ENCODE measurements at places on chromosomes 5 and 9.
A peak's percentile ranks its signal among the peaks of the same experiment; 100 is the strongest.

DNA sequence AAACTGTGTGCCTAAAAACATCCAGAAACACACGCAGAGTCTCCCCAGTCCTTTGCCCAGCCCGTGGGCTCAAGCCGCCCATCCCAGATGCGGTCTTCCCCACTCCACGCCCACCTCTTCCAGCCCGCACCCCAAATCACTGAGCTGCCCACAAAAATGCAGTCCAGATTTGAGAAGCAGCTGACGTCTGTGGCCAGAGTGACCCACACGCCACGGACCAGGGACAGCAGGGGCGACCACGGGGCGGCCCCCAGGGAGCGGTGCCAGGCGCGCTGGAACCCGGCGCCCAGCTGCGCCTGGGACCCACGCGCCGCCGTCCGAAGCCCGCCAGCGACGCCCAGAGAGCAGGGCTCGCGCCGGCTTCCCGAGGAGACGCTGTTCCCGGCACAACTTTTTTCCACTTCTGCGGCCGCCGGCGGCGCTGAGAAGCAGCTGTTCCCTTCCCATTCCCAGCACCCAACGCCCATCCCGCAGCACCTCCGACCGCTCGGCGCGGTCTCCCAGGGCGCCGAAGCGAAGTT lies 674 bp downstream of the LHFPL2 start:
- no peak for DNase-seq

DNA sequence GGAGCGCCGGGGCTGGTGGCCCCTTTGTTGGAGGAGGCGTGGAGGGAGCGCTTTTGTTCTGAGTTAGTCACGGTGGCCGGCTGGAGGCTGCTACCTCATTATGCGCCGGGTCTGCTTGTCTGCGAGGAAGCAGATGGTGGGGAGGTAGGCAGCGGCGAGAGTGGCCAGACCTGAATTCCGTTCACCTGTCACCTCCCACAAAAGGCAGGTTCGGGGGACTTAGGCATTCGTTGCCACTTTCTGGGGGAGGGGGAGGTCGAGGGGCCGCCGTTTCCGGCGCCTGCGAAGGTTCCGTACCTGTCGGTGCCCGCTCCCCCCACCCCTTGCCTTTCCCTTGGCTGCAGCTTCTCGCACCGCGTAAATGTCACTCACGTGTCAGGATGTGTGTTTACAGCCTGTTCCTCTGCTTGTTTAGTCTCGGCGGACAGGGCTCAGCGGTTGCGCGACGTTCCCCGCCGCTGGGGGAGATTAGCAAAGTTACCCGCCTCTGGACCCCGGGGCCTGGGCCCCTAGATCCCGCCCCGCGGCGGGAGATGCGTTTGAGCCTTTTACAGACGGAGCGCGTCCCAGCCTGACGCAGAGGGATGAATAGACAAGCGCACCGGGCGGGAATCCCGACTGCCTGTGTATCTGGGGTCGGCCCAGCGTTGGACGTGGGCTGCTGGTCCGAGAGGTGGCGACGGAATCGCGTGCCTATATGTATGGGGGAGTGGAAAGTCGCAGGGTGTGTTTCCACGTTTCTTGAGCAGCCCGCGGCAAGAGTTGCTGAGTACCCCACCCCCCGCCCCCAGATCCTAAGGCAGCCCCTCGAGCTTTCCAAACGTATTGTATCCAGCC lies 2.7 kb upstream of the LHX2 start:
- DNase-seq, result no peak

DNA sequence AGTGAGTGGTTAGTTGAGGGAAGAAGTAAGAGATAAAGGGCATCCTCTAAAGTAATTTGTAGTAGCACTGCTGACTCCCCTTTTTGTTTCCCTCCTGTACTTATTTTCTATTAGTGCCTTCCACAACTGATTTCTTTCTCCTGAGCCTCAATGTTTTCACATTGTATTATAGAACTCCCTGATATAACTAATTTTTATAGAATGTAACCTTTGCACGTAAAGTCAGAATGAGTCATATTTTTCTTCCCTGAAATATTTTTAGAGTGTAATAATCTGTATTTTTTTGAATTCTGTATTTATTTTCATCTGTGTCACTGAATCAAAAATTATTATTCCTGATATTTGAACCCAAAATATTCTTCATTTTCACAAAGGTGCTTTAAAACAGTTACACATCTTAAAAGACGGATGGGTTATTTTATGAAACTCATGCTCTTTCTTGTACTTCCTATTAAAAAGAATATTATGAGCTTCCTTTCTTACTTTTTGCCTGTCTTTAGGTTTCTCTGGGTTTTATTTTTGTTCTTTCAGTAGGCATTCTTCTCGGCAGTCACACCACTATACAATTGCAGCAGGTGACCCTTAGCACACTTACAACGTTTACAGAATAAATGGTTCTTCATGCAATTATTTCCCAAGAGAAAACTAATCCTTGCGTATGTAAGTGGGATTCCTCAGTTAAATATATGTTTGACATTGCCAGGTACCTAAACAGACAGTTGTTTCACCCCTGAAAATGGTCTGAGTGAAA lies 30.5 kb upstream of the DMRTA1 start:
- DNase-seq, result no peak

- DNase-seq, result no peak
Measured at GRCh38 chr5:9174446-9174845, 371.4 kb downstream of the SEMA5A start.

GRCh38 chr5:149959406-149960236 lies 937 bp upstream of the SLC26A2 start:
- peak; percentile 71 for DNase-seq

DNA sequence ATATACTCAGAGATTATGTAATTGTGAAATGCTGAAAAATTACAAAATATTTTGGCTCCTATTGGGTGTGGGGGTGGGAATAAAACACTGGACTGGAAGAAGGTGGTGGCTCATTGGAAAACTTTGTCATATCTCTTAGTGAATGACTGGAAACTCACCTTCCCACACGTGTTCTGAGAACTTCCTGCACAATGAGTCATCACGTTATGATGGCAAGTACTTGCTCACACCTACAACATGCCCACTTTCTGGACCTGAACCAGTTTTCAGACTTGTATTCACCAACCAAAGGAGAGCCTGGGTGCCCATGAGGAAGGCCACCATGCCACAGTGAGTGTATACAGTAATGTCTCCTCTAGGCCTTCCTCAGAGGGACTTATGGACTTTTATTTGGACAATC lies 294.8 kb downstream of the ASTN2 start:
- no peak for DNase-seq

- DNase-seq, result no peak
Measured at GRCh38 chr5:107372723-107373450, 297.9 kb downstream of the EFNA5 start.

DNA sequence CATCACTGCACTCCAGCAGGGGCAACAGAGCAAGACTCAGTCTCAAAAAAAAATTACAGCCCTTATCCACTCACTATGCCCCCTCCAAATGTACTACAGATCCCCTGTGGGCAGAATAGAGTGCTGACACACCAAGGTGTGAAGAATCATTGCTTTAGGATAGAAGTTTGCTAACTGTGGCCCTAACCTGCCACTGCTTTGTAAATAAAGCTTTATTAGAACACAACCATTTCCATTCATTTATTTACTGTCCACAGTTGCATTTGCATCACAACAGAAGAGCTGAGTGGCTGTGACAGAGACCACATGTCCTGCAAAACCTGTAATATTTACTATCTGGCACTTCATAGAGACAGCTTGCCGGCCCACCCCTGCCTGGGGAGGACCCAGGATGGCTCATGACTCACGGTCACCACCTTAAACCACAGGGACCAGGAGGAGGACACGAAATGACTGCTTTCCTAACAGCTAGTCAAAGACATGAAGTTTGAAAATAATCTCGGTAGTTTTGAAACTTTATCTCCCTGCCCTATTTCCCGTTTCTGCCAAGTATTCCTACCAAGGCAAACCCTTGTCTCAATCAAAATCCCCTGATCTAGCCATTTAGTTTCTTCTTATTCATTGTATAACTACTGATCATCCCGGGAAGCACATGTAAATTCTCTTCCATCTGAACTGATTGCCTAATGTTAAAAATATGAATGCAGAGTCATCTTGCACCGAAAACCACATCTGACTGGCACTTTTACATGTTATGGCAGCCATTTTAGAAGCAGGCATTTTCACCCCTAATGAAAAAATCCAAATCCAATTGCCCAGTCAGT lies 206.1 kb downstream of the SLIT3 start:
- no peak for DNase-seq

GRCh38 chr5:157997991-157998504 lies 139.1 kb upstream of the CLINT1 start:
- no peak for DNase-seq

GRCh38 chr5:175484829-175485228 lies 6.5 kb downstream of the SFXN1 start:
- DNase-seq, result no peak

GRCh38 chr5:151703227-151703626 lies 16.5 kb upstream of the SPARC start:
- DNase-seq, result no peak

DNA sequence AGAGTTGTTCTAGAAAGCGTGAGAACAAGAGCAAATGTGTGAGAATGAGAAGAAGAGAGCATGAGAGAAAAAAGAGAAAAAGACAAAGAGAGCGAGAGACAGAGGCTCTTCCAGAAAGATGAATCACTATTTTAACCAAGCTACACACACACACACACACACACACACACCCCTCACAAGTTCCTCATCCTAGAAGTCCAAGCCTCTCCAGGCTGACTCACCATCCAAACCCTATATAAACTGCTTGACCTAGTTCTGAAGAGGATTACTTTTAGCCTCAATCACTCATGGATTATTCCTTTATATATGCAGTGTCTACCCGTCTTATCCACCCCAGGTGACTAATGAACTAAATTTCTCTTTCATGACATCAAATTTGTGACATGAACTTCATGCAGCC lies 37.6 kb downstream of the C9orf57 start:
- DNase-seq, result no peak

GRCh38 chr5:122929001-122929400 lies 83.6 kb downstream of the SNX24 start:
- DNase-seq, result no peak

DNA sequence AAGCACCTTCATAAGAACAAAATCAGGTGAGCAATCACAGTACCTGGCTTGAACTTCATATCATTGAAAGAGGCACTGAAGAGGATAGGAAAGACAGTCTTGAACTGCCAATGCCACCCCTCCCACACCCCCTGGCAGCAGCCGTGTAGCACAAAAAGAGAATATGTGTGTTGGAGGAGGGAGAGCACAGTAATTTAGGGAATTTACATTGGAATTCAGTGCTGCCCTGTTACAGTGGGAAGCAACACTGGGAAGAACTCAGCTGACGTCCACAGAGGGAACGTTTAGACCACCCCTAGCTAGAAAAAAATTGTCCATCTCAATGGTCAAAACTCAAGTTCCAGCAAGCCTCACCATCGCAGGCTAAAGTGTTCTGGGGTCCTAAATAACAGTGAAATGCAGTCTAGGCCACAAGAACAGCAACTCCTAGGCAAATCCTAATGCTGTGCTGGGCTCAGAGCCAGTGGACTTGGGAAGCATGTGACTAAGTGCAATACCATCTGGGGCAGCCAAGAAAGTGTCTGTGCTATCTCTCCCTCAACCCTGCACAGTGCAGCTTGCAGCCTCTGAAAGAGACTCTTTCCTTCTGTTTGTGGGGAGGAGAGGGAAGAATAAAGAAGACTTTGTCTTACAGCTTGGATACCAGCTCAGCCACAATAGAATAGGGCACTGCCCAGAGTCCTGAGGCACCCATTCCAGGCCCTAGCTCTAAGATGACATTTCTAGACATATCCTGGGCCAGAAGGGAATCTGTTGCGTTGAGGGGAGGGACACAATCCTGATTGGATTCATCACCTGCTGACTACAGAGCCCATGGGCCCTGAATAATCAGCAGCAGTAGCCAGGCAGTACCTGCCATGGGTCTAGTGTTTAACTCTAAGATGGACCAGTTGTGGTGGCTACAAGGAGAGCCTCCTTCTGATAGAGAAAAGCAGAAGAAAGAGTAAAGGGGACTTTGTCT lies 62.1 kb upstream of the VLDLR start:
- DNase-seq, result no peak

DNA sequence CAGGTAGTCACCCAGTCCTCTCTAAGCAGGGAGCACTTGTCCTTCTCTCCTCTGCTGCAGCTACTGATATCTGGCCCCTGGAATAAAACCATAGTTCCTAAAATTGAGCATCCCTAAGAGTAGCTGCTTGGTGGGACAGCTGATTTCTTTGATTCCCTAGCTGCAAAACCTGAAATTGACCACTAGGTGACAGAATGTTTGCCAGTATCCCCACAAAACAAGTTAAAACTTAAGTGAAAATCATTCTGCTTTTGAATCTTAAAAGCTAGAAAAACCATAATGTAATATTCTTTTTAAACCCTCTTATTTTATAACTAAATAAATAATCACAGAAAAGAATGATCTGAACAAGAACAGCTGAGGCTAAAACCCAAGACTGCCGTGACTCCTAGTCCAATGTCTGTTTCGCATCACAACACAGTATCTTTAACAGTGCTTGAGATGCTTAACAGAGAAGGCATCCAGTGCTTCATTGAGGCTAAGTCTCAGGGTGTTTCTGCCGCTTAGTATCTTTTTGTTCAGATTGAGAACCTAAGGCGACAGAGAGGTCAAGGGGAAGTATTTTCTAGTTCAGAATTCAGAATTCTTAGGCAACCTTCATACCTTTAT lies 24.4 kb upstream of the TAL2 start:
- no peak for DNase-seq

GRCh38 chr5:172595596-172596455 lies 45.2 kb upstream of the NEURL1B start:
- no peak for DNase-seq

DNA sequence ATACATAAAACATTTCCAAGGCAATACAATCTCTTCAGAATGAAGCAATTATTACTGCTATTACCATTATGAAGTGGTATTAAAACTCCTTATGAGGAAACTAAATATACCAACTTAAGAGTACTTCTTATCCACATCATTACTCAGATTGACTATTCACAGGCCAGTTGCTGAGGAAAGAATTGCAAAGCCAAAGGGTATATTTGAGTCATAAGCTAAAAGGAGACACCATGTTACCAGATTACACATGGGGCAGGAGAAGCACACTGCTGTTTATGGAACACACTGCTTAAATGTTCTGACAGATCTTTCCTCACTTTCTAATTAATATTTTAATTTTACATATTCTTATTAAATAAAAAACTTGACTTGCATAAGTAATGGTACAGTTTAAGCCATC lies 1726.4 kb upstream of the NUDT12 start:
- DNase-seq, result no peak

DNA sequence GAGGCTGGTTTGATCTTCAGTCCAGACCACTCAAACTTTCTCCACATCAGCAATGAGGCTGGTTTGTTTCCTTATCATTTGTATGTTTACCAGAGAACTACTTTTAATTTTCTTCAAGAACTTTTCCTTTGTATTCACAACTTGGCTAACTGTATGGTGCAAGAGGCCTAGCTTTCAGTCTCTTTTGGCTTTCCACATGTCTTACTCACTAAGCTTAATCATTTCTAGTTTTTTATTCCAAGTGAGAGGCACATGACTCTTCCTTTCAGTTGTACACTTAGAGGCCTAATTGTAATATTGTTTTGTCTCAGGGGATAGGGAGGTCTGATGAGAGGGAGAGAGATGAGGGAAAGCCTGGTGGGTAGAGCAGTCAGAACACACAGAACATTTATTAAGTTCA lies 554.0 kb upstream of the ARRDC3 start:
- DNase-seq, result no peak

GRCh38 chr5:39379693-39380092 lies 15.4 kb upstream of the C9 start:
- no peak for DNase-seq

Measured in hematopoietic multipotent progenitor cell (in vitro differentiated cells).